Right hindlimb (tissue), 1 donor: ENCODE measurements at places on chromosomes 1 and 21.
A peak's percentile ranks its signal among the peaks of the same experiment; 100 is the strongest.

GRCh38 chr1:74375376-74375775 is 137.0 kb downstream of the LRRC53 start:
- no peak for DNase-seq

- peak; percentile 71 for DNase-seq
These were observed 1.3 kb downstream of the COL24A1 start for GRCh38 chr1:86155051-86155806.

- no peak for DNase-seq
These were observed 63.5 kb upstream of the UBE2U start for GRCh38 chr1:64139877-64140276.

GRCh38 chr1:109114342-109114674 is 393 bp downstream of the ELAPOR1 start:
- DNase-seq, result no peak

GRCh38 chr1:31378001-31378400 is 5.1 kb upstream of the FABP3 start:
- no peak for DNase-seq
